Activated T-cell treated with anti-CD3 and anti-CD28 coated beads for 4 hours (primary cell): ENCODE measurements at places on chromosomes 1 and 21.

DNA sequence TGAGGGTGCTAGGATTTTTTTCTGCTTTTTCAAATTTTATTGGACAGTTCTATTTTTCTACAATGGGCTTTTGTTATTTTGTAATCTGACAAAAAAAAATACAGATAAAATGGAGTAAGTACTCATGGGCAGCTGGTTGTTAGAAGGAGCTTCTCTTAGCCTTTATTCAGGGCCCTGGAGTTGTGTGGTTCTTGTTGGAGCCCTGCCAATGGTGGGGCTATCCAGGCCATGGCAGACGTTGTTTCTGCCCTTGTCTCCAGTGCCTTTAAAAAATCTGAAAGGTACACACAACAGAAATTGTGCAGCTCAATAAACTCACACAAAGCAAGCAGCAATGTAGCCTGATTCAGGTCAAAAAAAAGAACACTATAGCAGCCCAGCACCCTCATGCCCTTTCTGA is 153.5 kb upstream of the GALNT2 start:
- no peak for DNase-seq

DNA sequence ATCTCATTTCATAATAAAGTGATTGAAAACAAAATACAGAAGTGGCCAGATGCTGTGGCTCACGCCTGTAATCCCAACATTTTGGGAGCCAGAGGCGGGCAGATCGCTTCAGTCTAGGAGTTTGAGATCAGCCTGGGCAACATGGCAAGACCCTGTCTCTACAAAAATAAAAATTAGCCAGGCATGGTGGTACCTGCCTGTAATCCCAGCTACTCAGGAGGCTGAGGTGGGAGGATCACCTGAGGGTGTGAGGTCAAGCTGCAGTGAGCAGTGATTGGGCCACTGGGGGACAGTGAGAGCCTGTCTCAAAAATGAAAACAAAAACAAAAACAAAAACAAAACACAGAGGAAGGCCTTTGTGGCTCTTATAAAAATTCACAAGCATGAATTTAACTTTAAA is 38.6 kb downstream of the TRIM33 start:
- no peak for DNase-seq

DNA sequence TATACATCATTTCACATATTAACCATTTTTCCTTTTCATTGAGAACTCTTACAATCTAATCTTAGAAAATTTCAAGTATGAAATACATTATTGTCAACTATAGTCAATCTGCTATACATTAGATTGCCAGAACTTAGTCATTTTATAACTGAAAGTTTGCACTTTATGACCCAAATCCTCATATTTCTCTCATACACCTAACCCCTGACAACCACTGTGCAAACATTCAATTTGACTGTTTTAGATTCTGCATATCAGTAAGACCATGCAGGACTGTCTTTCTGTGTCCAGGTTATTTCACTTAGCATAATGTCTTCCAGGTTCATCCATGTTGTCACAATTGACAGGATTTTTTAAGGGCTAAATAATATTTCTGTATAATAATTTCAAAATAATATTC is 1299.0 kb upstream of the B3GALT2 start:
- DNase-seq = no peak

DNA sequence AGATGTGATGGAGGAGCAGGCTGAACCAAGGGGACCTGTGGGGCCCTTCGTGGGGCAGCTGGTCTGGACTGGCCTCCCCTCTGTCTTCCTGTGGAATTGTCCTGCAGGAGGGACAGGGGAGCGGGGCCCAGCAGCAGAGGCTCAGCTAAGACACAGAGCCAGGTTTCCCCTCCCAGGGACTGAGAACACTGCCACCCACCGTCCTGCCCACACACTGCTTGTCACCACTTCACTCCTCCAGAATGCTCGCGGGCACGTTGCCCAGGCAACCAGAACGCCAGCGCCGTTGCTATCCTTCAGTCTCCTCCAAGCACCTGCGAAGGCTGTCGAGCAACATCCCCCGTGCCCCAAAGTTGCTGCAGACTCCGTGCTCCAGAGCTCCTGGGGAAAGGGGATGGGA is 46.4 kb downstream of the AJAP1 start:
- no peak for DNase-seq

- DNase-seq = no peak
Observed at GRCh38 chr1:62384276-62385005, 52.4 kb upstream of the USP1 start.

DNA sequence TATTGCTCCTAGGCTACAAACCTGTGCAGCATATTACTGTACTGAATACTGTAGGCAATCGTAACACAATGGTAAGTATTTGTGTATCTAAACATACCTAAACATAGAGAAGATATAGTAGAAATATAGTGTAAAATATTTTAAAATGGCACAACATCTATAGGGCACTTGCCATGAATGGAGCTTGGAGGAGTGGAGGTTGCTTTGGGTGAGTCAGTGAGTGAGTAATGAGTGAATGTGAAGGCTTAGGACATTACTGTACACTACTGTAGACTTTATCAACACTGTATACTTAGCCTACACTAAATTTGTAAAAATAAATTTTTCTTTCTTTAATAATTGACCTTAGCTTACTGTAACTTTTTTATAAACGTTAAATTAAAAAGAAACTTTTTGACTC is 7.9 kb downstream of the LEFTY2 start:
- no peak for DNase-seq

DNA sequence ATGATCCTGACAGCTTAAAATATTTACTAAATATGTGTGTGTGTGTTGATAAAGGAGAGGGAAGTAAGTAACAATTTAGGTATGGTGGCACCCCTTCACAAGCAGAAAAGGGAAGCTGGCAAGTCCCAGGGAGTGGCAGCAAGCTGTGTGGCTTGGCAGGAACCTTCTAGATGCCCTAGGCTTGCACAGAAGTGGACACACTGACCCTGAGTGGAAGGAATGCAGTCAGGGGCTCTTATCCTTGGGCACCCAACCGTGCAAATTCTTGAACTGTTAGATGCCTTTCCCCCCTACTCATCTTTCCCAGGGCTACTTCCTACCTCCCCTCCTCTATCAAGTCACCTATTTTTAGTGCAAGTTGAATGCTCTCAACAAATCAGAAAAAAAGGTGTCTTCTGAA is 18.9 kb downstream of the ACP6 start:
- no peak for DNase-seq

DNA sequence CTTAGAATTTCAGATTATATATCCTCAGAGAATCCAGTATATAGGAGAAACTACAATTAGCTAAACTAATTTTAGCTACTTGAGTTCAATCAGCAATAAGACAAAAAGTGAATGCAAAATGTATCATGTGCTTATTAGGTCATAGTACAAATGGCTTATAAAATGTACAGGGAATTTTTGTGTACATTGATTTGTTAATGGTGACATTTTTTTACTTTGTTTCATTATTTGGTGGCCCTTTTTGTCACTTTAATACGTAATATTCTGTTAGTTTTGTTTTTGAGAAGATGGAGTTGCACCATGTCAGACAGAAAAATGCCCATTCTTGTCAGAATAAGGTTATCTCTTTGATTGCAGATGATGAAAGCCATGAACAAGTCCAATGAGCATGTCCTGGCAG is 33.6 kb downstream of the CC2D1B start:
- DNase-seq = no peak

GRCh38 chr1:36918604-36919003 is 115.7 kb downstream of the GRIK3 start:
- no peak for DNase-seq

DNA sequence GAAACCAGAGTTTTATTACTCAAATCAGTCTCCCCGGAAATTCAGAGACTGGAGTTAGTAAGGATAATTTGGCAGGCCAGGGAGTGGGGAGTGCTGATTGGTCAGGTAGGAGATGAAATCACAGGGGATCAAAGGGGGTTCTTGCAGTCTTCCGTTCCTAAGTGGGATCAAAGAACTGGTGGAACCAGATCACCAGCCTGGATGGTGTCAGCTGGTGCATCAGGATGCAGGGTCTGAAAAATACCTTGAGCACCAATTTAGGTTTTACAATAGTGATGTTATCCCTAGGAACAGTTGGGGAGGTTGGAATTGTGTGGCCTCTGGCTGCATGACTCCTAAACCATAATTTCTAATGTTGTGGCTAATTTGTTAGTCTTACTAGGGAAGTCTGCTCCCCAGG is 1.4 kb upstream of the CD101 start:
- no peak for DNase-seq

GRCh38 chr1:234897754-234898454 is 230.7 kb downstream of the TOMM20 start:
- DNase-seq = no peak

GRCh38 chr1:21192871-21193270 is 16.2 kb upstream of the EIF4G3 start:
- DNase-seq = no peak

- no peak for DNase-seq
Observed at GRCh38 chr21:46314441-46315020, 9.1 kb downstream of the C21orf58 start.

- DNase-seq = no peak
Observed at GRCh38 chr1:28602536-28603439, 10.7 kb downstream of the RAB42 start.

DNA sequence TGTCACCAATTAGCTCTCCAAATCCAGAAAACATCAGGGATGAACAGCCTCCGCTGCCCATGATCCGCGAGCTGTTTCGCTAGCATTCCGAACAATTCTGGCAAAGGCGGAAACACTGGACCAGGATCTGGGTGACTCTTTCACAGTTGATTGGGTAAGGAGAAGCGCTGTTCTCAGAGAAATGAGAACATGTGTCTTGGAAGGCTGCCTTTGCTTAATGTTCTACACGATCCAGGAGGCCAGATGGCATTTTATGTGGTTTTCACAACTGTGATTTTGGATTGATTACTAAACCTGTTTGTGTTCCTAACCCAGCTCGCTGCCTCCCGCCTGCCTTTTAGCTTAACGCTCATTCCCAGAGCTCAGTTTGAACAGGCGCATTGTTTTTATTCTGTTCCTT is 144.0 kb downstream of the KIF26B start:
- no peak for DNase-seq

GRCh38 chr1:48523558-48523957 is 51.6 kb upstream of the SPATA6 start:
- DNase-seq = no peak

GRCh38 chr21:42688841-42689371 is 35.5 kb downstream of the PDE9A start:
- DNase-seq = no peak

GRCh38 chr1:40944841-40945430 is 34.6 kb upstream of the CTPS1 start:
- DNase-seq = no peak

GRCh38 chr1:41641475-41641814 is 157.0 kb upstream of the EDN2 start:
- no peak for DNase-seq

GRCh38 chr1:183590244-183591191 is at the start of gene NCF2:
Gene NCF2 (minus strand): TSS chr1:183590459. CDS start chr1:183590329, 130 bp downstream.
- no peak for DNase-seq

- DNase-seq = no peak
Observed at GRCh38 chr1:19476450-19477190, 8.7 kb downstream of the CAPZB start.
